ENCODE measurements at places on chromosomes 7 and 10. TPM values are rescaled to one million over a fixed set of nuclear protein-coding genes. Genes with fewer than 3 reads are reported as not detected.

The ACADSB gene
- total RNA-seq: 19.2 TPM

The FXYD4 gene
- total RNA-seq: not detected

The NKX2-3 gene
- 0.15 TPM for total RNA-seq

The SPDYE8 gene
- not detected for total RNA-seq

The H2BK1 gene
- total RNA-seq: not detected

The PIP gene
- total RNA-seq: not detected

The CACUL1 gene
- total RNA-seq: 44.1 TPM

The MDFIC gene
- total RNA-seq: 7.3 TPM

The PON1 gene
- total RNA-seq: not detected

The COL1A2 gene
- 1.3 TPM for total RNA-seq

The C7orf33 gene
- not detected for total RNA-seq

The SFRP4 gene
- 0.74 TPM for total RNA-seq

The TAC1 gene
- 0.13 TPM for total RNA-seq

The VWA2 gene
- 0.77 TPM for total RNA-seq

GRCh38 chr10:70115948-70116682 is 16.5 kb downstream of the AIFM2 start:
- peak; percentile 41 for DNase-seq
- H3K27me3 ChIP-seq: no peaks in the 10 kb centered on the region
- no peak overlapping the region for H3K27ac ChIP-seq
- no peaks in the 10 kb centered on the region for H3K36me3 ChIP-seq
- H3K4me1 ChIP-seq: no peaks in the 10 kb centered on the region

DNA sequence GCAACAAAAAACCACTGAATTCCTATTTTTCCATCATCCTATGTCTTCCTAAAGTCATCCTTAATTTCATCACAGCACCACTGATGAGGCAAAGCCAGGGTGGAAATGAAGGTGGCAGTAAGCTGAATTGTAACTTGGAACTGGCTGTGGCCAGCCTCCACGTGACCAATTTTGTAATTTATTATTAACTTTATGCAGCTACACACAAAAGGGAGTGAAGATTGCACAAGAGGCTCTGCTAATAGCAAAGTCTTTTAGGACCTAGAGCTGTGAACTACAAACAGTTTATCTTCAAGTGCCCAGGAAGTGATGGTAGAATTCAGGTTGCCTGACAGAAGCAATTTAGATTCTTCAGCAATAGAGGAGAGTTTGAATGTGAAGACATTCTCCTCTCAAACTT is 176.4 kb downstream of the CCDC71L start:
- no peaks in the 10 kb centered on the region for H3K36me3 ChIP-seq
- H3K4me1 ChIP-seq: no peaks in the 10 kb centered on the region
- H3K27me3 ChIP-seq: peaks cover 2% of the 10 kb centered on the region
- H3K27ac ChIP-seq: no peak overlapping the region
- no peak for DNase-seq
- H3K4me3 ChIP-seq: no peak overlapping the region

GRCh38 chr7:1693991-1694524 is 24.0 kb downstream of the ELFN1 start:
- H3K27me3 ChIP-seq: no peaks in the 10 kb centered on the region
- no peak overlapping the region for H3K4me3 ChIP-seq
- no peaks in the 10 kb centered on the region for H3K36me3 ChIP-seq
- no peak overlapping the region for H3K27ac ChIP-seq
- H3K4me1 ChIP-seq: peaks cover 26% of the 10 kb centered on the region

- DNase-seq: no peak
- no peaks in the 10 kb centered on the region for H3K27me3 ChIP-seq
- H3K27ac ChIP-seq: no peak overlapping the region
- no peak overlapping the region for H3K4me3 ChIP-seq
- no peaks in the 10 kb centered on the region for H3K36me3 ChIP-seq
Measured at GRCh38 chr7:79988653-79989052, 146.0 kb upstream of the GNAI1 start.

GRCh38 chr10:107692072-107692471 is 527.6 kb upstream of the SORCS1 start:
- no peaks in the 10 kb centered on the region for H3K4me1 ChIP-seq
- no peak overlapping the region for H3K27ac ChIP-seq
- DNase-seq: no peak
- no peaks in the 10 kb centered on the region for H3K27me3 ChIP-seq
- H3K4me3 ChIP-seq: no peak overlapping the region

DNA sequence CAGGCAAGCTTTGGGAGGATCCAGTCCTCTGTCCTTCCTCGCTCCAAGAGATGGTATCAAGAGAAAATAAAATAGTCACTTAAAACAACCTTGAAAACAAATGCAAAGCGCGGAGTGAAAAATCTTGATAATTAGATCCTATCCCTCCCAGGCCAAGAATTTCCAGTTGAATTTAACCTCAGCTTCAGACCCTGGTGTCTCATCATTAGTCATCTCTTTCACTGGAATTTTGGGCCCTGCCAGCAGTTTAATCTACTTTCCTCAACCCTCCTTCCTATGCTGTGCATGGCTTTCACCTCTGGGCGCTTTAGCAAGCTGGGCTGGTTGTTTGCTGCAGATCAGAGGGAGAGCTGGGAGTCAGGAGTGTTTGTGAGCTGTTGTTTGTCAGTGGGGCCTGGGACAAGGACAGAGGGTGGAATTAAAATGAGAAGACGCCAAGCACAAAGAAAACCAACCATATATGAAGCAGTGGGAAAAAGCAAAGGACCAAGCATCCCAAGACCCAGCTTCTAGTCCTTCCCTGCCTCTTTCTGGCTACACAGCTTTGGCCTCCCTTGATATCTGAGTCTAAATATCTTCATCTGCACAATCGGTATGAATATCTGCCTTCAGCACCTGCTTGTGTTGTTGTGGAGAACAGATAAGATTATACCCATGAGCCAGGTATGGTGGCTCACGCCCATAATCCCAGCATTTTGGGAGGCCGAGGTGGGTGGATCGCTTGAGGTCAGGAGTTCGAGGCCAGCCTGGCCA is 13.5 kb downstream of the MYOF start:
- H3K36me3 ChIP-seq: no peaks in the 10 kb centered on the region
- DNase-seq: peak; percentile 89
- H3K4me1 ChIP-seq: peaks cover 92% of the 10 kb centered on the region
- peak overlapping the region; percentile 100 for H3K27ac ChIP-seq
- H3K4me3 ChIP-seq: no peak overlapping the region
- H3K27me3 ChIP-seq: no peaks in the 10 kb centered on the region

DNA sequence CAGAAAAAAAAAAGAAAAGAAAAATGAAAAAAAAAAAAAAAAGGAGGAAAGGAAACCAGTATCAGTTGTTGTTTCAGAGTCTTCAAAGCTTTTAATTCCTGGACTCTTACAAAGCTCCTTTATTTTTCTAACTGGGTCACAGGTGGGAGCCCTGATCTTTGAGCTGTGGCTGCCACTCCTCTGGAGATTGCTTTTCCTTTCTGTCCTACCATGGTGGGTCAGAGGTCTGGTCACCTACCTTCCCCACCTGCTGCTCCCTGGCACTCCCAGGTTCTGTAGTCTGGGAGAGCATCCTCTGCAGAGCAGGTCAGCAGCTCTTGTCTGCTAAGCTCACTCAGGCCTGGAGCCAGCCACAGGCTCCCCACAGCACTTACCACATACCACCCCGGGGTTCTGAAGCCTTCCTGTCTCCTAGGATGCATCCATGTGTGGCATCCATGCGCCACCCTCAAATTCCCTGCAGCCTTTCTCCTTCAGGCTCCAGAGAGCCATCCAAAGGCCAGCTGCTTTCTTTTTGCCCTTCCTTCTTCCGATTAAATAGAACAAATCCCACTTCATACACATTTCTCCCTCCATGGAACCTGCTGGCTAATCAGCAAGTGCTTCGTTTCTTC is 73.2 kb upstream of the TPK1 start:
- no peaks in the 10 kb centered on the region for H3K36me3 ChIP-seq
- no peak overlapping the region for H3K4me3 ChIP-seq
- H3K27me3 ChIP-seq: no peaks in the 10 kb centered on the region
- no peak overlapping the region for H3K27ac ChIP-seq
- H3K4me1 ChIP-seq: no peaks in the 10 kb centered on the region

- no peaks in the 10 kb centered on the region for H3K4me1 ChIP-seq
- no peaks in the 10 kb centered on the region for H3K27me3 ChIP-seq
- no peak overlapping the region for H3K27ac ChIP-seq
- no peak for DNase-seq
Measured at GRCh38 chr7:22442187-22442881, 57.7 kb downstream of the STEAP1B start.

- no peaks in the 10 kb centered on the region for H3K36me3 ChIP-seq
- DNase-seq: peak; percentile 25
- H3K27me3 ChIP-seq: no peaks in the 10 kb centered on the region
- H3K4me3 ChIP-seq: no peak overlapping the region
Measured at GRCh38 chr7:121126801-121127534, 138.5 kb downstream of the CPED1 start.

- no peaks in the 10 kb centered on the region for H3K27me3 ChIP-seq
- no peak for DNase-seq
- no peaks in the 10 kb centered on the region for H3K4me1 ChIP-seq
- H3K4me3 ChIP-seq: no peak overlapping the region
Measured at GRCh38 chr7:55426676-55427075, 61.5 kb downstream of the LANCL2 start.

DNA sequence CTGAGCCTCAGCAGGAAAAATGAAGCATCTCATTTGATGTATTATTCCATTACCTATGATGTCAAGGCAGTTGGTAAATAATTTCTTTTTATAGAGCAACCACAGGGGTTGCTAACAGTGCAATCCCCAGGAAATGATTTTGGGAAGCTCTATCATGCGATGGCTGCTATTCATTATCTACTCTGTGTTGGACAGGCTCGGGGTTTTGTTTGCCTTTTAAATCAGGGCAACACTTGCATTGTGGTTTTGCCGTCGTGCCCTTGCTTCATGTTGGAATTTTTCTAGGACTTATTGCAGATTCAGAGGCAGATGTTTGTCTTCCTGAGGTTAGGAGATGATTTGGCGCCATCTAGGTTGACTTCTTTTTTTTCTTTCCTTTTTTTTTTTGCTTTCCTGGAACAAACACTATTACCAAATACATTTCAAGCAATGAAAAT is 128.4 kb downstream of the BICC1 start:
- 0 out of 2 replicates have a peak, but pooled peaks cover 3% of the 10 kb centered on the region for H3K27me3 ChIP-seq
- no peak for DNase-seq
- H3K4me1 ChIP-seq: no peaks in the 10 kb centered on the region
- H3K27ac ChIP-seq: no peak overlapping the region
- H3K4me3 ChIP-seq: no peak overlapping the region

GRCh38 chr7:41163991-41164390 is 538.9 kb downstream of the INHBA start:
- H3K27ac ChIP-seq: no peak overlapping the region
- no peaks in the 10 kb centered on the region for H3K4me1 ChIP-seq
- H3K4me3 ChIP-seq: no peak overlapping the region
- no peaks in the 10 kb centered on the region for H3K36me3 ChIP-seq
- no peaks in the 10 kb centered on the region for H3K27me3 ChIP-seq
- no peak for DNase-seq

DNA sequence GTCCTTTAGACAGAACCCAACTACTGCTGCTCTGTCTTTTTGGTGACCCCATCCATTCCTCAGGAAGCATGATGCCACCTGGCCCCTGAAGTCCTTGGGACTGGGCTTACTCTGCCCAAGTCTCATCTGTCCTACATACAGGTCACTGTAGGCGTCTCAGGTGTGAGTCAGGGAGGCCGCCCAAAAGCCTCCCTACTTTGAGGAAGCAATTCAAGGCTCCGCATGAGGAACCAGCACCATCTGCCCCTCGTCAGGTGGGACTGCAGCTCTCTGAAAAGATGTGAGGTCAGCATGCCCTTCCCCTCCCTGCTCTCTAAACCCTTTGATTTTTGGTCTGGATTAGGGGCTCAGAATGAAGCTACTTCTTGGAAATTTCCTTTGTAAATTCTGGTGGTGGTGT is 354.8 kb downstream of the CXCL12 start:
- H3K27me3 ChIP-seq: peaks cover 9% of the 10 kb centered on the region
- H3K36me3 ChIP-seq: no peaks in the 10 kb centered on the region
- DNase-seq: no peak
- H3K27ac ChIP-seq: no peak overlapping the region

- peak overlapping the region; percentile 39 for H3K4me3 ChIP-seq
- H3K27ac ChIP-seq: peak overlapping the region; percentile 99
- no peaks in the 10 kb centered on the region for H3K27me3 ChIP-seq
- H3K36me3 ChIP-seq: peaks cover 13% of the 10 kb centered on the region
- peaks cover 77% of the 10 kb centered on the region for H3K4me1 ChIP-seq
Measured at GRCh38 chr7:116511552-116512519, 12.3 kb downstream of the CAV2 start.

GRCh38 chr10:96587264-96588059 is 650 bp upstream of the TM9SF3 start:
- no peaks in the 10 kb centered on the region for H3K27me3 ChIP-seq
- H3K36me3 ChIP-seq: peaks cover 9% of the 10 kb centered on the region
- peak; percentile 18 for DNase-seq
- peaks cover 27% of the 10 kb centered on the region for H3K4me1 ChIP-seq

GRCh38 chr7:20831956-20832355 is 45.3 kb upstream of the SP8 start:
- DNase-seq: no peak
- H3K27ac ChIP-seq: no peak overlapping the region
- H3K4me3 ChIP-seq: no peak overlapping the region
- H3K27me3 ChIP-seq: no peaks in the 10 kb centered on the region
- no peaks in the 10 kb centered on the region for H3K4me1 ChIP-seq
- no peaks in the 10 kb centered on the region for H3K36me3 ChIP-seq

DNA sequence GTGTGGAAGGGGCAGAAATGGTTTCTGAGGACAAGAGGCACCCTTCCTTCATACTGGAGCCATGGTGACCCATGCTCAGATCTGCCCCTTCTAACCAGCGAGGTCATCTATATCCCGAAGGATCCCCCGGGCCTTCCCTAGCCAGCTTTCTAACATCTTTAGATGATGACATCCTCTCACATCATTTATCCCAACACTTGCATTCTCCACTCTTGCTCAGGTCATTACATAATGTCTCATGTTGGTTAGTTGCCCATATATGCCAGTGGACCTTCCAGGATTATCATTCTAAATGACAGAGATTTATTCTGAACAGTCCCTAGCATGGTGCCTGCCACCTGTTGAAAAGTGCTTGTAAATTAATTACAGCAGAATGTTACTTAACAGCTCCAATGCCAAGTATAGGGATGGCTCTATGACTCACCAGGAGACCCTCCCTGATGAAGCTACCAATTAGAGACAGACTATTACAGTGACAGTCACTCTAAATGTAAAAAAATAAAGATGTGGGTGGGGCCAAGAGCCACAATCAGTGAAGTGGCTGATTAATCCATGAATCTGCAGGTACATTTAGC is 22.6 kb upstream of the ABLIM1 start:
- no peaks in the 10 kb centered on the region for H3K36me3 ChIP-seq
- peaks cover 74% of the 10 kb centered on the region for H3K4me1 ChIP-seq
- no peak for DNase-seq
- no peaks in the 10 kb centered on the region for H3K27me3 ChIP-seq
- H3K27ac ChIP-seq: peak overlapping the region; percentile 100

- H3K36me3 ChIP-seq: no peaks in the 10 kb centered on the region
- DNase-seq: no peak
- H3K27ac ChIP-seq: no peak overlapping the region
- H3K27me3 ChIP-seq: peaks cover 7% of the 10 kb centered on the region
Measured at GRCh38 chr7:106629516-106629915, 31.4 kb downstream of the CCDC71L start.

DNA sequence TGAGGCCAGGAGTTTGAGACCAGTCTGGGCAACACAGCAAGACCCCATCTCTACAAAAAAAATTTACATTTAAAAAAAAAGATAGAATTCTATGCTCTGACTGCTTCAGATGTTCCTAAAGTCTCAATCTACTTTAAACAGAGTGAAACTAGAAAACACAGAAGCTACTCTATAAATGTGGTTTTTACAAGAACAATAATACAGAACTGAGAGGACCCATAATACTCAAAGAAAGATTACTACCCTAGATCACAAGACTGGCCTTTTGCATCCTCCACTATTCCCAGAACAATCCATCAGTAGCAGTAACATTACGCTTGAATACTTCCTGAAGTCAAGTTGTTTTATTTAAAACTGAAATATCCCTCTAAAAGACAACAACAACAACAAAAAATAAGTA is 119.4 kb downstream of the ZFAND4 start:
- DNase-seq: no peak
- no peak overlapping the region for H3K27ac ChIP-seq
- H3K36me3 ChIP-seq: no peaks in the 10 kb centered on the region
- no peaks in the 10 kb centered on the region for H3K27me3 ChIP-seq
